ENCODE measurements at places on chromosomes 13 and 19.
A peak's percentile ranks its signal among the peaks of the same experiment; 100 is the strongest.

DNA sequence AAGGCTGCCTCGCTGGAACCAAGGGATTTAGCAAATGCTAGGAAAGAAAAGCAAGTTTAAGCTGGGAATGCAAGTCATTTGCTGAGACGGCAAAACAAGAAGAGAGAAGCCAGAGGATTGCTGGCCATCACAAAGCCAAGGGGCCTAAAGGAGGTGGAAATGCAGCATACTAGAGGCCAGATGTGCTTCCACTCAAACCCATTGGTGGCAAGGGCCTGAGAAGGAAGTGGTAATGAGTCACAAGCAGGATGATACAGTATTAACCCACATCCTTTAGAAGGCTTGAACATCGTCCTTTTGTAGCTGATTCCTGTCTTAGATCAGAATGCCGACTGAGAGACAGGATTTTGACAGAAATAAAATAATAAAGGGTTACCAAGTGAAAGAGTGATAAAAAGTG, 68.2 kb downstream of the ITGBL1 start:
- DNase-seq, result no peak

- no peak for DNase-seq
Observed at GRCh38 chr13:62598708-62599107, 1183.1 kb upstream of the PCDH20 start.

- DNase-seq, result no peak
Observed at GRCh38 chr13:33017323-33017929, 1.2 kb downstream of the KL start.

DNA sequence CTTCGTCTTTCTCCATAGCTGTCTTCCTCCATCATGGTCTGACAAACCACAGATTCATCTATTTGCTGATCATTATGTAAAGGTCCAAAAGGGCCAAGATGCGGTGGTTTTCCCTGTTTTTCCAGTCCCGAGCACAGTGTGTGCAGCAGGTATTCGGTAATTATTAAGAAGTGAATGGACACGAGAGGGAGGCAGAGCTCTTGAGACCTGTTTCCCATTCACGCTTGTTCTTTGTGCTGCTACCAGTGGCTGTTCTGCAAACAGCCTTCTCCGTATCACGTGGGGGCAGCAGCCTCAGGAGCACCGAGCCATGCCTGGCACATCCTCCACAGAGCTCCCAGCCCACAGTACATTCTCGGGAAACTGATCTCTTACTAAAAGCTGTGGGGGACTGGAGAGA, 50.3 kb downstream of the CCDC70 start:
- no peak for DNase-seq

DNA sequence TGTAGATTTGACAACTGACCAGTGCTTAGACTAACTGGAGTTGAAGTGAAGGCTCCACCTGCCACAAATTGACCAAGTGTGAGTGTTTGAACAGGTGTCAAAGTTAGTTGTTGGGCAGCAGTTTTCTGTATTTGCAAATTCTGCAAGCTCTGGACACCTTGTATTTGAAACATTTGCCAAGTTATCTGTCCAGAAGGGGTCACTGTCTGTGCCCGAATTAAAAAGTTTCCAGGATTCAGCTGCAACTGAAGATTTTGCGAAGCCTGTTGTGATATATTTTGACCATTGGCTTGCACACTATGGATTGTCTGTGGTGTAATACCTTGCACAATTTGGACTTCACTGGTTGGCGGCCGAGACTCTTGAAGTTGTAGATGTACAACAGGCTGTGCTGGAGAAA, 1690.7 kb downstream of the SLITRK5 start:
- no peak for DNase-seq

GRCh38 chr19:12610540-12611360, at the start of the genes ZNF490 and ZNF791:
Gene ZNF490, minus strand, starts transcription at chr19:12610813. Its CDS starts 133 bp downstream, at chr19:12610680.
Gene ZNF791, plus strand, starts transcription at chr19:12610920. Its CDS starts 160 bp downstream, at chr19:12611080.
- DNase-seq, result peak; percentile 97

- peak; percentile 86 for DNase-seq
Observed at GRCh38 chr19:4557971-4558941, 1.2 kb downstream of the SEMA6B start.

- no peak for DNase-seq
Observed at GRCh38 chr13:23458989-23459388, 25.5 kb upstream of the SACS start.

DNA sequence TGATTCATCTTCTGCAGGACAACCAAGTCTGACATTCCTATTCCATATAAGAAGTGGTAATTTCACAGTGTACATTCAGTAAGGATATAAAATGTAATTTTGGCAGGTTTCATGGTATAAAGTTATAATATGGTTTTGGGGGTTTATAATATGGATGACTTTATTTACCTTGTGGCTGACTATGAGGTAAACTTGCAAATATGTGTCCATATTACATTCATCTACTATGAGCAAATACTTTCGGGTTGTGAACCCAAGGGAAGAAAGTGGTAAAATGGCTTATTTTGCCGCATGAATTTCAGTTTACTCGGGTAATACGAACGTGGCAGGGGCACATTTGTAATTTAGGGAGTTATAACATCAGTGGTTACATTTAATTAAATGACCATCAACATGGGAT, 86.7 kb upstream of the TNFSF11 start:
- DNase-seq, result no peak

GRCh38 chr13:49596221-49596620, 10.9 kb upstream of the RCBTB1 start:
- DNase-seq, result no peak

- DNase-seq, result peak; percentile 47
Observed at GRCh38 chr13:108342369-108343289, 73.1 kb downstream of the TNFSF13B start.

DNA sequence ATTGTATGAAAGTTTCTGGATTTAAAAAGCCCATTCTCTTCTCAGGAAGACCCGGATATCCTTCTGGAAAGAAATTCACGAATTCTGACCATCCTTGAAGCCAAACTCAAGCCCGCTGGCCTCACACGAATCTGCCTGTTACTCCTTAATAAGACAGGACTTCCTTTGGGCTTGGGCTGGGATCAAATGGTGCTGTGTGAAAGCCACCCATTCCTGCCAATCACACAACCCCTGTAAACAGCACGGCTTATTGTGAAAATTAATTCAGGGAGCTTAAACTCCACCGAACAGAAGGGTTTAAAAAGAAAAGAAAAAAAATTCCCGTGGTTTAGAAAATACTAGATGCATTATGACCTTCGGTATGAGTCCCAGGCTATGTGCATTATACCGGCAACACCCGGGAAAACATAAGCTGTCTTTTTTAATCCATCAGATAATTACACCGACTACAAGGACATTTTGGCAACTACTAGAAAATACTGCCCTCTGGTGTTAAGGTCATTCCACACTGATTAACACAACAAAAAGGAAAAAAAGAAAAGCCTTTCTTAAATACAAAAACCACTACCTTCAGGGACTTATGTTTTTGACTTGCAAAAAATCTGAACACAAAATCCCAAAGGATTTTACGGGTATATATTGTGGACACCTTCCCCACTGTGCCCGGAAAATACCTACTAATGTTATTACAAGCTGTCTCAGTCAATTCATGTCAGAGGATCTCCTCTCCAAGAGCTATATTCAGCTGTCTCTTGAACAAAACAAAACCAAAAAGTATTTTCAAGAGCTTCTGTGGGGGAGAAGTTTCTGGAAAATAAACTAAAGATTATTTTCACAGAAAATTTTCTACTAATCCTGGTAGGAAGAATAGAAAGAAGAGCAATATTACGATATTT, 76.0 kb upstream of the LSM14A start:
- peak; percentile 88 for DNase-seq

- no peak for DNase-seq
Observed at GRCh38 chr13:84873951-84874350, 925.3 kb downstream of the SLITRK6 start.

Measured in retina (tissue), 1 donor.